ENCODE measurements at places on chromosomes 16 and 17.

GRCh38 chr17:68011199-68011665 is 15.0 kb upstream of the C17orf58 start:
- no peaks in the 10 kb centered on the region for H3K36me3 ChIP-seq
- no peaks in the 10 kb centered on the region for H3K27me3 ChIP-seq
- H3K27ac ChIP-seq = no peak overlapping the region
- peak; percentile 87 for DNase-seq
- peaks cover 4% of the 10 kb centered on the region for H3K4me1 ChIP-seq

GRCh38 chr17:27466376-27466742 is 10.1 kb downstream of the KSR1 start:
- no peaks in the 10 kb centered on the region for H3K27me3 ChIP-seq
- DNase-seq = no peak
- peaks cover 71% of the 10 kb centered on the region for H3K4me1 ChIP-seq
- H3K27ac ChIP-seq = peak overlapping the region; percentile 47
- no peak overlapping the region for H3K4me3 ChIP-seq

DNA sequence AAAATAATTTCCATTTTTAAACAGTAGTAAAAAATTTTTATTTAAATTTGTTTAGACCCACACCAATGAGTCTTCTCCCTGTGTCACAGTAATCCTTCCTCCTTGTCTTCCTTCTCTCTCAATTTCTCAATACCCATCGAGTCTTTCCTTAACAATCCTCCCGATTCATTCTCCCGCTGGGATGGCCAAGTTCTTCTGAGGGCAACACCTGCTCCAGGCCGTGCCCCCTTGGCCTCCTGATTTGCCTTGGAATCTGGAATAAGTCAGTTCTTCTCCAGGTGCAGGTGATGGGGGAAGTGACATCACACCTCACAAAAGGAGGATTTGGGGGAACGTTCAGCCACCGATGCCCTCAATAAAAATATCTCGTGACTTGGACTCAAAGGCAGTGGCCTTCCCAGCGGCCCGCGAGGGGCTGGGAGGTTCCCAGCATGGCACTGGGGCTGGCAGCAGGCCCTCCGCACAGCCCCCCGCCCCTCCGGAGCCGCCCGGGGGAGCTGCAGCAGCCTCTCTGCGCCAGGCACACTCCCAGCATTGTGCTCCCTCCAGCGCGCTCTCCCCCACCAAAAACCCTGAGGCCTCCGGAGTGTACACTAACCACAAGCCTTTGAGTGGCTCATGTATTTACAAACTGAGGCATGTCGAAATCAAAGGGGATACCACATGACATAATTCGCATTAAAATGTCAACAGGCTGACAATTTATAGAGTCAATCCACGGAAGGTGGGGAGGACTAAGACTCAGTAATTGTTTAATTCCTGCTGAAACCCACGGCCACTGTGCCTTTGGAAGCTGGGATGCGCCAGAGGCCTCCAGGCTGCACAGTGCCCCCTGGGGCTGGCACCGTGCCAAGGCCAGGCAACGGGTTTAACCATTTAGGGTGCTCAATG is 120.5 kb downstream of the ZFHX3 start:
- H3K4me3 ChIP-seq = no peak overlapping the region
- peaks cover 11% of the 10 kb centered on the region for H3K4me1 ChIP-seq
- H3K27me3 ChIP-seq = no peaks in the 10 kb centered on the region
- peak; percentile 71 for DNase-seq

GRCh38 chr16:57752203-57752580 is 16.6 kb downstream of the KATNB1 start:
- H3K4me3 ChIP-seq = no peak overlapping the region
- H3K27me3 ChIP-seq = no peaks in the 10 kb centered on the region
- no peaks in the 10 kb centered on the region for H3K36me3 ChIP-seq
- DNase-seq = no peak
- no peak overlapping the region for H3K27ac ChIP-seq
- peaks cover 3% of the 10 kb centered on the region for H3K4me1 ChIP-seq

DNA sequence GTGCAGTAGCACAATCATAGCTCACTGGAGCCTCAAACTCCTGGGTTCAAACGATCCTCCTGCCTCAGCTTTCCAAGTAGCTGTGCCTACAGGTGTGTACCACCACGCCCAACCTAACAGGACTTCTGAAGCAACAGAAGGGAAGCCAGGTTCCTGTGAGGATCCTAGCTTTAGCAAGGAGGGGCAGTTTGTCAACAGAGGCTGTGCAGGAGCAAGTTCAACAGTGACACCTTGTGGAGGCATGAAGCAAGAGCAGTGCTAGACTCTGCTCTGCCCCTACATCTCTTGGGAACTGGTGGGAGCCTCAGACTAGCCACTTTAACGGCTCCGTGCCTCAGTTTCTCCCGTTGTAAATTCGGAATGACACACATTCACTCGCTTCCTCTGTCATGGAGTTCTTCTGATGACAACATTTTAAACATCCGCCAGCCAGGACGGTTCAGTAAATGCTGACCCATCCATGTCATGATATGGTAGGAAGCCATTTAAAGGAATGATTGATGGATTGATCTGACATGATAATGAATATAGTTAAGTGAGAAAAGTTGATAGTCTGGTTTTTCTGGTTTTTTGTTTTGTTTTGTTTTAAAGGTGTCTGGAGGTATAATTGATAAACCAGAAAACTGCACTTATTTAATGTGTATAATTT is 218.7 kb downstream of the MRTFB start:
- no peaks in the 10 kb centered on the region for H3K36me3 ChIP-seq
- peak; percentile 31 for DNase-seq
- H3K27ac ChIP-seq = no peak overlapping the region
- peaks cover 19% of the 10 kb centered on the region for H3K4me1 ChIP-seq
- no peak overlapping the region for H3K4me3 ChIP-seq

DNA sequence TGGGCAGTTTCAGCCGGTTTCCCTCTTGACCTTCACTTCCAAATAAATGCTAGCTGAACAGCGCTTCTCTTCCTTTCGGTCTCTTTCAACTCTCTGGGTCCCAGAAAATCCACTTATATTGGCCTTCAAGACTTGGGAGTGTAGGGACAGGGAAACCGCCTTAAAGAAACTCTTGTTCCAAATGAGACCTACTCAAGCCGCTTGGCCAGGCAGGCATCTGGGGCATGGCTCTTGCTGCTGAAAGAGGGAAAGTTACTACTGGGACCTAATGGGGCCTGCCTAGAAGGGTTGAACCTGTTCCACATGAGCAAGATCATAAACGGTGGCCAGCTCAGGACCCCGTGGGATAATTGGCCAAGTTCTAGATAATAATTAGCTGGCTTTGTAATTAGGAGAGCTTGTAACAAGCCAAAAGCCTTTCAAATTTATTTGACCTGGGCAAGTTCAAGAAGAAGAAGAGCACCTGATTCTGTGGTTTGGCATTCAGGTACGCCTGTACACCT is 13.2 kb downstream of the CDH1 start:
- H3K4me1 ChIP-seq = no peaks in the 10 kb centered on the region
- no peak overlapping the region for H3K27ac ChIP-seq
- DNase-seq = no peak
- H3K27me3 ChIP-seq = no peaks in the 10 kb centered on the region
- no peaks in the 10 kb centered on the region for H3K36me3 ChIP-seq

DNA sequence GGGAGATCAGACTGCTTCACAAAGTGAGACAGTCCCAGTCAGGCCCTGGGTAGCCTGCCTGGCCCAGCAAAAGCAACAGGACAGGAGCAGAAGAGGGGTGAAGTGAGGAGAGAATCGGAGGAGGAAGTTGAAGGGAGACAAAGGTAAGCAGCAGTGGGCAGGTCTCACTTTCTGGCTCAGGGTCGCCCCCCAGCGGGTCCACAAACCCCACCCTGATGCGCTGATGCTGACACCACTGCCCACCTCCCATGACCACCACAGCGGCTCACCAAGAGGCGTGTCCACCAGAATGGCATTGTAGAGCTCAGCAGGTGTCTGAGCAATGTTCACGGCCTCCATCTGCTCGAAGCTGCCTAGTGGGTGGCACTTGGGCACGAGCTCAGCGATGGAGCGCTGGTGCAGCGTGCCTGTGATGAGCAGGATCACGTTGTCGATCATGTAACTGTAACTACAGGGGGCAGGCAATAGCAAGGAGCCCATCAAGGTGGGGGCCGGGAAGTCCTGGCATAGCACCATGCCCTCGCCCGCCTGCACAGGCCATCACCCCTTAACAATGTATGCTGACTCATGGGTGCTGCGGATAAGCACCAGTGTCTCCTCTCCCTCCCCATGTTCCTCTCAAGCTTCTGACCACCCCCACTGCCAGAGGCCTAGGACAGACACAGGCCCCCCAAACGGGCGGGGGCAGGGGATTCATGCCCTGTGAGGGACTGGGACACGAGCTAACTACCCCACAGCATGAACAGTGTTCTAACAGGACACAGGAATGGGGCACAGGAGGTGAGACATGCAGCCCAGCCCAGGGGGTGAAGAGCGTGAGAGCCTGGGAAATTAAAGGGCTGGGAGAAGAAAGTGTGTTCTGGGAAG is 13.6 kb downstream of the HSD11B2 start:
- H3K36me3 ChIP-seq = no peaks in the 10 kb centered on the region
- peak overlapping the region; percentile 31 for H3K27ac ChIP-seq
- DNase-seq = no peak
- H3K4me3 ChIP-seq = no peak overlapping the region
- H3K4me1 ChIP-seq = peaks cover 79% of the 10 kb centered on the region

- H3K27ac ChIP-seq = no peak overlapping the region
- DNase-seq = no peak
- no peak overlapping the region for H3K4me3 ChIP-seq
- H3K27me3 ChIP-seq = peaks cover 53% of the 10 kb centered on the region
These were observed 12.7 kb upstream of the KRT23 start for GRCh38 chr17:40950176-40950575.

- no peaks in the 10 kb centered on the region for H3K36me3 ChIP-seq
- peak within 1 kb of the TSS; percentile 23 for H3K27ac ChIP-seq
- peaks cover 50% of the 10 kb centered on the region for H3K27me3 ChIP-seq
- peak within 1 kb of the TSS; percentile 63 for H3K4me3 ChIP-seq
- peaks cover 41% of the 10 kb centered on the region for H3K4me1 ChIP-seq
- peak; percentile 91 for DNase-seq
These were observed at the start of gene SPNS2 for GRCh38 chr17:4498461-4499397. Gene SPNS2 (plus strand): TSS chr17:4498881. CDS start chr17:4499048, 167 bp downstream.

DNA sequence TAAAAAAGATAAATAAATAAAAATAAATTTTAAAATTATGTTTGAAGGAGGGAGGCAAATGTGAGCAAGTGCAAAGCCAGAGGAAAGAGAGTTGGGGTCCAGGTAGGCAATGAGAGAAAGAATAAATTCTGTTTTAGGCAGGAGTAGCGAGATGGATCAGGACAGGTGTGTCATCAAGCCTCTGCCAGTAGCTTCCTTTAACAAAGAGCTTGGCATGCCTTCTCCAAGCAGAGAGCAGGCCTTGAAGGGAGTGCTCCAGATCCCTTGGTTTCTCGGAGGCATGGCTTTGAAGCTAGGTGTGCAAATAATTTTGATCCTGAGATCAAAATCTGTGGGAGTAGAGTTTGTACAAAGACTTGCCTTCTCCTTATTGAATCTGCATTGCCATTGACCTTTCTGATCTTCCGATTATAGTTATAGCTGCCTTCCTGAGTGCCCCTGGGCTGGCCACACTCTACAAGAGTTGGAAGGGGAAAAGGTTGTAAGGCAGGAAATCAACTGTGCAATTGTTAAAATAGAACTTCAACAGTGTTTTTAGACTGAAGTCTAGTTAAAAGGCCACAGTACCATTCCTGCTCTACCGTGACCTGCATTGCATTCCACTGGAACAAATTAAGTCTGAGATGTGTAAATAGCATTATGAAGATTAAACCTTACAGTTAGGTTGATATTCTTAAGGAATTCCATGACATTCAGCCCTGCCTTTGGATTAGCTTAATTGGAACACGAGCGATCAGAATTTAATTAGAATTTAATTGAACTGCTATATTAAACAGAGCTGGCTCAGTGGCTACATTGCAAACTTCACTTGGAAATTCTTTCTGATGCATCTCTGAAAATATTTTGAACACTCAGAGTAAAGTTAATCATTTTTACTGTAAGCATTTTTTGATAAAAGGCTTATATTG is 33.7 kb downstream of the IQCK start:
- H3K36me3 ChIP-seq = no peaks in the 10 kb centered on the region
- H3K4me1 ChIP-seq = no peaks in the 10 kb centered on the region
- H3K27ac ChIP-seq = no peak overlapping the region
- DNase-seq = no peak

DNA sequence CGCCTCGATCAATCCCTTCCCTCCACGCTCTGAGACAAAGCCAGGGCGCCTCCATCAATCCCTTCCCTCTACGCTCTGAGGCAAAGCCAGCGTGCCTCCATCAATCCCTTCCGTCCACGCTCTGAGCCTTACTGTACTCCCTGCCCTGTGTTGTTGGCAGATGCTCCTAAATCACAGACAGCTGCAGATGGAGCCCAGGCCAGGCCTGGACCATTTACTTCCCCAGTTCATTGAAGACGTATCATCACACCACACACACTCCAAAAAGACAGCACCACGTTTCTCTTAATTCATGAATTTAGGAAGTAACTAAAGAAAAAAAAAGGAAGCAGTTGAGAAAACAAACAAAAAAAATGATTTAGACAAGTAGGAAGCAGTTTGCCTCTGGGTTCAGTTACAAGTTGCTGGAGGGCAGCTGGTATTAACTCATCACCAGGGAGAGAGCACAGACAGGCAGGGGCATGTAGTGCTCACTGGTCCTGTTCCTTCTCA is 7.4 kb upstream of the CD300LD start:
- H3K27me3 ChIP-seq = no peaks in the 10 kb centered on the region
- no peak overlapping the region for H3K27ac ChIP-seq
- H3K4me3 ChIP-seq = no peak overlapping the region
- H3K4me1 ChIP-seq = peaks cover 16% of the 10 kb centered on the region

DNA sequence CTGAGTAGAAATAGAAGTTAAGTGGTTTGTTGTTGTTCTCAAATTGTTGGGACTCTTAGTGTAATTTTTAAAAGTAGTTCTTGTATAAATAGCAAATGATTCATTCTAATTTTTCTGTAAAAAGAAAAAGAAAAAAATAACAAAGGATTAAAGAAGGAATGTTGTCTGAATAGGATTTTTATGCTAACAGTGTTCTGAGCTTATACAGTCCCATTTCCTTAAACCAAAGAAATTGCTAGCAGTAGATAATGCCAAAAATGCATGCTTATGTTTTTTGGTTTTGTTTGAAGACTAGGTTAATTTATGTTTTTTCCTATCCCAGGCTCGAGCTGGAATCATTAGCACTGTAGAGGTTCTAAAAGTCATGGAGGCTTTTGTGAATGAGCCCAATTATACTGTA is 44.7 kb upstream of the KPNB1 start:
- H3K4me3 ChIP-seq = no peak overlapping the region
- peaks cover 4% of the 10 kb centered on the region for H3K4me1 ChIP-seq
- no peaks in the 10 kb centered on the region for H3K27me3 ChIP-seq
- no peak for DNase-seq

DNA sequence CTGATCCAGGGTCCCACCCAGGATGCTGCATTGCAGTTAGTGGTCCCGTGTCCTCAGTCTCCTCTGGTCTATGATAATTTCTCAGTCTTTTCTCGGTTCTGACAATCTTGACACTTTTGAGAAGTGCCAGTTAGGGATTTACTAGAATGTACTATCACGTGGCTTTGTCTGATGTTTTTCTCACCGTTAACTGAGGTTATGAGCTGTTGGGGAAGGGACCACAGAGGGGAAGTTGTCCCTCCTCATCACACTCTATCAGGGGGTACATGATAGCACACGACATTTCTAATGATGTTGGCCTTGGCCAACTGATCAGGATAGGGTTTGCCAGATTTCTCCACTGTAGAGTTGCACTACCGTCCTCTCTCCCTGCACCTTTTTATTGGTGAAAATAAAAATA is 250.9 kb upstream of the SDK2 start:
- no peaks in the 10 kb centered on the region for H3K4me1 ChIP-seq
- DNase-seq = no peak
- no peaks in the 10 kb centered on the region for H3K36me3 ChIP-seq
- H3K27me3 ChIP-seq = peaks cover 28% of the 10 kb centered on the region

- H3K27ac ChIP-seq = no peak overlapping the region
- no peaks in the 10 kb centered on the region for H3K36me3 ChIP-seq
- no peaks in the 10 kb centered on the region for H3K4me1 ChIP-seq
- no peaks in the 10 kb centered on the region for H3K27me3 ChIP-seq
- no peak for DNase-seq
These were observed 63.3 kb downstream of the CYB561 start for GRCh38 chr17:63382826-63383225.

All from spleen (tissue), 13 donors.